ENCODE measurements at places on chromosomes 12 and 14. TPM values are rescaled to one million over a fixed set of nuclear protein-coding genes. Genes with fewer than 3 reads are reported as not detected.
A peak's percentile ranks its signal among the peaks of the same experiment; 100 is the strongest.

DNA sequence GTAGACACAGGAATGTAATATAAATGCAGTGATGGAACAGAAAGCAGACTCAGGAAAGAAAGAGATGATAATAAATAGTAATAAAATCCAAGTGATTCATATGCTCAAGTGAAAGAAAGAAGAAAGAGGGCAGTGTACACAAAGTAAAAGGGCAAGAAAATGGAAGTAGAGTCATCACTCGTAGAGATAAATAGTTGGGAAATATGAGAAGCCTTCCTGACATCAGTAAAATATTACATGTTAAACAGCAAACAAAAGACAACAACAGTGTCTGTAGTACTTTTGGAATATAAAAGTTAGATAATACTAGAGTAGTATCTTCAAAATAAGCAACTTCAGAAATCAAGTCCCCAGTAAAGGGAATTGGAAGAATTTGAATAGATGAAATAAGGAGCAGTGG, 412.3 kb downstream of the RAD51B start:
- H3K27ac ChIP-seq: peak overlapping the region; percentile 71
- H3K36me3 ChIP-seq: no peaks in the 10 kb centered on the region

- H3K4me1 ChIP-seq: peaks cover 30% of the 10 kb centered on the region
- peak overlapping the region; percentile 85 for H3K27ac ChIP-seq
- no peaks in the 10 kb centered on the region for H3K36me3 ChIP-seq
- DNase-seq: no peak
These were observed 377 bp upstream of the BCL7A start for GRCh38 chr12:122021193-122021821.

DNA sequence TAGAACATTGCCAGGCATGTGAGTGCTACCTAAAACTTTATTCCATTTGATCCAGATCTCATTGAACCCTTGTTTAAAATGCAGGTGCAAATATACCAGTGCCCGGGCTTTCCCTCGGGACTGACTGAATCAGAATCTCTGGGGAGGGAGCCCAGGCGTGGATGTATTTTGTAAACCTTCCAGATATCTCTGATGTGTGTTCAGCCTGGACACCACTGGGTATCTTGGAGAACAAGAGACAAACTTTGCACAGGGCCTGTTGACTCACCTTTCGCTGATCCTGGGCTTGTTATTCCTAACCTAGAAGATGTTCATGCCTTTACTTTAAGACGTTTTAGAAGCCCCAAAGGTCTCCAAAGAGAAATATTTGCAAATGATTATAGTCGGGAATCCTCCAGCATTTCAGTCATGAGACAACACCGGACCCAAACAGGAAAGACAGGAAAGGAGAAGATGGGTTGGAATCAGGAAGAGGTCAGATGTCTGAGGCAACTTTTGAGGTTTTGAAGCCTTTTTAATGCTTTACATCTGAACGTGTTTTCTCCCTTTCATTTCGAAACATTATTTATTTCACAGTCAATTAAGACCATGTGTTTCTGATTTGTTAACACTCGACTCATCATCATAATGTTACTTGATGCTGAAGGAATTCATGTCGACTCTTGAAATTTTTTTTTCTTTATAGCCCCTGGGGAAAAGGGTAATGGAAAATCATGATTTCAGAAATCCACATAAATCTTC, 118.6 kb downstream of the PLXNC1 start:
- H3K27ac ChIP-seq: peak overlapping the region; percentile 69
- peaks cover 30% of the 10 kb centered on the region for H3K4me1 ChIP-seq
- no peaks in the 10 kb centered on the region for H3K27me3 ChIP-seq
- H3K36me3 ChIP-seq: no peaks in the 10 kb centered on the region

DNA sequence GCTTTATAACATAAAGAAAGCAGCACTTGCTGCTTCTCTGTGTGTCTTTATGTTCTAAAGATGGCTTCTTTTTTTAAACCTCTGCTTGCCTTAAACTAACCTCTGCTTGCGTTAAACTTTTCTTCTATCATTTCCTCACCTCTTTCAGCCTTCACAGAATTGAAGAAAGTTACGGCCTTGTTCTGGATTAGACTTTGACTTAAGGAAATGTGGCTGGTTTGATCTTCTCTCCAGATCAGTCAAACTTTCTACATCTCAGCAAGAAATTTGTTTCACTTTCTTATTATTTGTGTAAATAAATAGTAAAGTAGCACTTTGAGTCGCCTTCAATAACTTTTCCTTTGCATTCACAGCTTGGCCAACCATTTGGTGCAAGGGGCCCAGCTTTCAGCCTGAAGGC, 64.2 kb downstream of the CMAS start:
- H3K27ac ChIP-seq: no peak overlapping the region
- no peaks in the 10 kb centered on the region for H3K36me3 ChIP-seq
- H3K4me1 ChIP-seq: no peaks in the 10 kb centered on the region
- no peak for DNase-seq
- H3K27me3 ChIP-seq: no peaks in the 10 kb centered on the region

GRCh38 chr12:102769323-102769916, 147.6 kb downstream of the PAH start:
- H3K27ac ChIP-seq: no peak overlapping the region
- no peaks in the 10 kb centered on the region for H3K27me3 ChIP-seq
- no peak overlapping the region for H3K4me3 ChIP-seq
- H3K36me3 ChIP-seq: no peaks in the 10 kb centered on the region
- peaks cover 4% of the 10 kb centered on the region for H3K4me1 ChIP-seq

NOS1 gene
- 6.4 TPM for total RNA-seq

GRCh38 chr14:36054353-36055051, 122.0 kb downstream of the PTCSC3 start:
- DNase-seq: no peak
- no peak overlapping the region for H3K4me3 ChIP-seq
- no peaks in the 10 kb centered on the region for H3K36me3 ChIP-seq
- H3K27me3 ChIP-seq: no peaks in the 10 kb centered on the region
- H3K4me1 ChIP-seq: no peaks in the 10 kb centered on the region

DNA sequence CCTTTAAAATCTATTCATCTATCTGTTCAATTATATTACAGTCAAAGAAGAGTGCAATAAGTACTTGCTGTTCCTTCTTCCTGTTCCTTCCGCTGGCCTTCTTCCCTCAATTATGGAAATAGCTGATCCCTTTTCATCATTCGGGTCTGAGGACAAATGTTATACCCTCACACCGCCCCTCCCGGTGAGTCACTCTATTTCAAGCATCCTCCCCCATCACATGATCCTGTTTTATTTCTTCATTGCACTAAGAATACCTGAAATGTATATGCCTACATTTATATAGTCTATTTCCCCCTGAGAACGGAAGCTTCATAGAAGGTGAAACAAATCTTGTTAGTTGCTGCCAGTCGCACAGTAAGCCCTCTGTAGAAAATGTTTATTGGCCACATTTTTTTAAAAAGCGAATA, 2.5 kb downstream of the SLC38A1 start:
- DNase-seq: peak; percentile 83
- H3K36me3 ChIP-seq: no peaks in the 10 kb centered on the region
- H3K4me3 ChIP-seq: peak overlapping the region; percentile 78
- H3K4me1 ChIP-seq: peaks cover 20% of the 10 kb centered on the region
- peak overlapping the region; percentile 94 for H3K27ac ChIP-seq

- no peaks in the 10 kb centered on the region for H3K36me3 ChIP-seq
- no peak for DNase-seq
- no peaks in the 10 kb centered on the region for H3K27me3 ChIP-seq
- H3K4me3 ChIP-seq: no peak overlapping the region
- H3K4me1 ChIP-seq: no peaks in the 10 kb centered on the region
These were observed 18.4 kb downstream of the AKT1 start for GRCh38 chr14:104776961-104777807.

LRRK2 gene
- total RNA-seq: 4.7 TPM

- DNase-seq: no peak
- H3K27ac ChIP-seq: no peak overlapping the region
- no peak overlapping the region for H3K4me3 ChIP-seq
- H3K4me1 ChIP-seq: peaks cover 41% of the 10 kb centered on the region
- no peaks in the 10 kb centered on the region for H3K27me3 ChIP-seq
- H3K36me3 ChIP-seq: no peaks in the 10 kb centered on the region
These were observed 62.7 kb downstream of the EEA1 start for GRCh38 chr12:92866418-92866817.

GRCh38 chr14:63438065-63438757, 105.0 kb downstream of the PPP2R5E start:
- peaks cover 67% of the 10 kb centered on the region for H3K4me1 ChIP-seq
- no peak for DNase-seq
- H3K4me3 ChIP-seq: peak overlapping the region; percentile 23
- no peaks in the 10 kb centered on the region for H3K27me3 ChIP-seq
- H3K36me3 ChIP-seq: no peaks in the 10 kb centered on the region

DNA sequence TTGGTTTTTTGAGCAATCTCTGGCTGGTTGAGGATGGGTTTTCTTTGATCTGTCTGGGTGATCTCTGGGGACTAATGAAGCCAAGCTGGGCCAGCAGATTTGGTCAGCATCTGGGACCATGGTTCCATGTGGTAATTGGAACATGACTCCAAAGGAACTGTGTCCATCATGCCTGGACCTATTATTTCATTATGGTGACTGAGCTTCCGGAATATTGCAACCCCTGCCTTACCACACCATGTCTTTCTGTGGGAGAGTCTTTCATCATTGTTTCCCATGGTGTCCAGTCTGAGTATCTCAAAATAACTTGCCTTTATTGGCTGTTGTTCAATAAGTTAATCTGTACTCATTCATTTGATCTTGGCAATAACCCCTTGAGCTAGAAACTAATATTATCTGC, 624.9 kb upstream of the TBX3 start:
- no peak for DNase-seq
- H3K4me3 ChIP-seq: no peak overlapping the region
- H3K36me3 ChIP-seq: no peaks in the 10 kb centered on the region
- no peak overlapping the region for H3K27ac ChIP-seq
- H3K4me1 ChIP-seq: no peaks in the 10 kb centered on the region
- no peaks in the 10 kb centered on the region for H3K27me3 ChIP-seq

DNA sequence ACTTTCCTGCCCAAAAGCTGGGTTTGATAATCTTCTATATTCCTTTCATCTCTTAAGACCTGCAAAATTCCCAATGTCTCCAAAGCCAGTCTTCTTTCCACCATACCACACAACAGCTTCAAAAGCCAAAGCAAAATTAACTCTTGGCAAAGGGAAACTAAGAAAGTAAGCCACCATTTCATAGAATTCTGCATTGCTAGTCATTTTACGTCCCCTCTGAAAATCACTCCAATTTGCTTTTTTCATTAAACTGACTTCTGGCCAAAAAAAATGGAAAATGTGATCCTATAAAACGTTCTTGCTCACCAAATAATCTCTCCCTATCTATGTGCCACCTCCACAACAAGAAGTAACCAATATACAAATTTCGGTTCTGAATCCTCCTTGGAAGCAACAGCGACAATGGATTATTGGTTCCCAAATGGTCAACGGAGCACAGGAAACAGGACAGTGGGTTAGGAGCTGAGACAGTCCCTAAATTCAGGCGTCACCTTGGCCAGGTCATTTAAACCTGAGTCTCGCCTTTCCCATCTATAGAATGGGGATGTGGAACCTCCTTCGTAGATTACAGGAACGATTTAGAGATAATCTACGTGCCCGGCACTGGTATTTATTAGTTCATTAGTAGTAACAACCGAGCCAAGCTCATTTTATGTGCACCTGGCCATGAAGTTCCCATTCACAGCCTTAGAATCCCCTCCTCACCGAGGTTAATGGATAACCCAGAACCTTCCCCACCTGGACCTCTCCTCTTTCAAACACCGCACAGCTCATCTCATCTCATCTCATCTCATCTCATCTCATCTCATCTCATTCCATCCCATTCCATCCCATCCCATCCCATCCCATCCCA, 1.2 kb downstream of the NT5DC3 start:
- no peaks in the 10 kb centered on the region for H3K36me3 ChIP-seq
- H3K27ac ChIP-seq: no peak overlapping the region
- DNase-seq: no peak
- no peaks in the 10 kb centered on the region for H3K27me3 ChIP-seq
- H3K4me3 ChIP-seq: peak overlapping the region; percentile 90
- peaks cover 20% of the 10 kb centered on the region for H3K4me1 ChIP-seq

ADCY4 gene
- total RNA-seq: 8.5 TPM

DNA sequence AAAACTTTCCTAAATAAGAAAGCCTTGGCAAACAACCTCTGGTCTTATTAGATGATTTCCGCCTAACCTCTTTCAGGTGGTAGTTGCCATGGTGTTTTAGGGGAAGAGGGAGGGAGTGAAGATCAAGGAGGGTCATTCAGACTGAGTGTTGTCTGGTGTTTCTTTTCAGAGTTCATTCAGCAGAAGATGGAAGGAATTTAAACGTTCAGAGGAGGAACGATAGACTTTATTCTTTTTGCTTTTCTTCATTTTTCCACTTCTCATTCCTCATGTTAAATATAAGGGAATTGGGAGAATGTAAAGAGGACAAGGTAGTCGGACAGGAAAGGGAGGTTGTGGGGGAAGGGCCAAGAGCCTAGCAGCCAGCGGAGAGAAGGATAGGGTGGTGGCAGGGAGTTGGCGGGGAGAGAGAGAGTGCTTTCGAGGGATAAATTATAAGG, 17.4 kb upstream of the SALL2 start:
- H3K27me3 ChIP-seq: peaks cover 1% of the 10 kb centered on the region
- no peaks in the 10 kb centered on the region for H3K4me1 ChIP-seq
- no peaks in the 10 kb centered on the region for H3K36me3 ChIP-seq
- no peak overlapping the region for H3K27ac ChIP-seq
- no peak for DNase-seq
- H3K4me3 ChIP-seq: no peak overlapping the region

DNA sequence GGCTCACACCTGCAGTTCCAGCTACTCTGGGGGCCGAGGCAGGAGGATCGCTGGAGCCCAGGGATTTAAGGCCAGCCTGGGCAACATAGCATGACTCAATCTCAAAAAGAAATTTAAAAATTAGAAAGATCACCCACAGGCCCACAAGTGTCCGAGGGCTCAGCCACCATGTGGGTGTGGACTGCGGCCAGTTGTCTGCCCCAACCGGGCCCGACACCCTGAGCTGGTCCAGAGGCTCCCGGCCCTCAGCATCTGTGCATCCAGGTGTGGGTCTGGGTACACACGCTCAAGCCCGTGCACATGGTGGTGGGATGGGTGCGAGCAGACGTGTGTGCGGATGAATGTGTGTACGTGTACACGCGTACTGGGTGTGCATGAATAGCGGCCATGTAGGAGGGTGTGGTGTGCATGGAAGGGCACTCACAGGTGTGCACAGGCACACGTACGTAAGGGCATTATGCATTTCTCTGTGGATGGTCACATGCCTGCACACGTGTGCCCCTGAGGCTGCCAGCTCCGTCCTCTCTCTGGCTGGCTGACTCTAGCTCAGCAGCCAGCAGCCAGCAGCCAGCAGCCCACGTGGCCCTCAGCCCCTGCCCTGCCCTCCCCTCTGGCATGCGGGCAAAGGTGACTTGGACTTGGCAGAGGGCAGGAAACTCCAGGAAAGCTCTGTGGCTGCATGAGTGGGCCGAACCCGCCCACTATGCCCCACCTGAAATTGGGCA, 23.3 kb upstream of the NUDT14 start:
- peaks cover 10% of the 10 kb centered on the region for H3K27me3 ChIP-seq
- H3K27ac ChIP-seq: no peak overlapping the region
- DNase-seq: no peak
- no peak overlapping the region for H3K4me3 ChIP-seq
- no peaks in the 10 kb centered on the region for H3K36me3 ChIP-seq
- peaks cover 30% of the 10 kb centered on the region for H3K4me1 ChIP-seq

VDR gene
- 3.2 TPM for total RNA-seq

SVOP gene
- total RNA-seq: not detected

GRCh38 chr12:62647586-62647985, 181.0 kb downstream of the MON2 start:
- H3K27me3 ChIP-seq: no peaks in the 10 kb centered on the region
- DNase-seq: no peak
- H3K4me3 ChIP-seq: no peak overlapping the region
- H3K27ac ChIP-seq: no peak overlapping the region
- no peaks in the 10 kb centered on the region for H3K4me1 ChIP-seq

GYS2 gene
- not detected for total RNA-seq

- H3K36me3 ChIP-seq: no peaks in the 10 kb centered on the region
- no peak overlapping the region for H3K27ac ChIP-seq
- no peaks in the 10 kb centered on the region for H3K27me3 ChIP-seq
- no peak overlapping the region for H3K4me3 ChIP-seq
- H3K4me1 ChIP-seq: no peaks in the 10 kb centered on the region
- DNase-seq: no peak
These were observed 46.1 kb downstream of the STX2 start for GRCh38 chr12:130792821-130793553.

KRT6B gene
- total RNA-seq: not detected

All from gastrocnemius medialis (tissue), 4 donors.